Caudate nucleus (tissue), 63 donors: ENCODE measurements at places on chromosomes 2 and 18.

GRCh38 chr2:121721926-121722325 is 14.7 kb downstream of the NIFK start:
- DNase-seq, result no peak

GRCh38 chr2:18837240-18837639 is 247.9 kb upstream of the NT5C1B start:
- no peak for DNase-seq

DNA sequence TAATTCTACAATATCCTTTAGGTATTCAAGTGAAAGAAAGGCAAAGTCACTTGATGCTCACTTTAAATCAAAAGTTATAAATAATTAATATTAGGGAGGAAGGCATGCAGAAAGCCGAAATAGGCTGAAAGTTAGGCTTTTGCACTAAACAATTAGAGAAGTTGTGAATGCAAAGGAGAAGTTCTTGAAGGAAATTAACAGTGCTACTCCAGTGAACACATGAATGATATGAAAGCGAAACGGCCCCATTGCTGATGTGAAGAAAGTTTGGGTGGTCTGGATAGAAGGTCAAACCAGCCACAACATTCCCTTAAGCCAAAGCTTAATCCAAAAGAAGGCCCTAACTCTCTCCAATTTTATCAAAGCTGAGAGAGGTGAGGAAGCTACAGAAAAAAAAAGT is 103.1 kb upstream of the CXCR4 start:
- no peak for DNase-seq

DNA sequence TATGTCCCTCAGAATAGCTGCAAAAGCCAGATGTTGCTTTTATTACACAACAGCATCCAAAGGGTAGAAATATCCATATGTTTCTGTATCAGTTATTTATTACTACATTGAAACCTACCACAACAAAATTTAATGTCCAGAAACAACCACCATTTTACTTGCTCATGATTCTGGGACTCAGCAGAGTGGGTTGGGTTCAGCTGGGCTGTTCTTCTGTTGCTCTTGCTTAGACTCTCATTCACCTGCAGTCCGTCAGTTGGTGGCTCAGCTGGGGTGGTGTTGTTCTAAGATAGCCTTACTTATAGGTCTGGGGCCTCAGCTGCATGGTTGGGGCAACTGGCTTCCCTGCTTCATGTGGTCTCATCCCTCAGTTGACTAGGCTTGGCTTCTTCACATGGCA is 21.7 kb downstream of the AQP4 start:
- no peak for DNase-seq

- DNase-seq, result no peak
Measured at GRCh38 chr18:11482271-11482670, 127.1 kb upstream of the SLC35G4 start.

DNA sequence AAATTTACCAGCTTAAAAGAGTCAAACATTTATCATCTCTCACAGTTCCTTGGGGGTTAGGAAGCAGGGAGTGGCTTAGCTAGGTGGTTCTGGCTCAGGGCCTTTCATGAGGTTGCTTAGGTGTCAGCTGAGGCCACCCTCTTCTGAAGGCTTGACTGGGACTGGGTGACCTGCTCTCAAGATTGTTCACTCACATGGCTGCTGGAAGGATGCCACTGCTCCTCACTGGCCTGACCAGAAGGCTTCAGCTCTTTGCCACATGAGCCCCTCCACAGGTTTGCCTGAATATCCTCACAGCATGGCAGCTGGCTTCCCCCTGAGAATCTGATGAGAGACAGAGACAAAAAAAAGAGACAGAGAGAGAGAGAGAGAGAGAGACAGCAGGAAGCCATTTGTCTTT is 17.3 kb upstream of the RNF152 start:
- DNase-seq, result no peak

GRCh38 chr18:61972389-61973264 is 79.8 kb upstream of the RNF152 start:
- no peak for DNase-seq

DNA sequence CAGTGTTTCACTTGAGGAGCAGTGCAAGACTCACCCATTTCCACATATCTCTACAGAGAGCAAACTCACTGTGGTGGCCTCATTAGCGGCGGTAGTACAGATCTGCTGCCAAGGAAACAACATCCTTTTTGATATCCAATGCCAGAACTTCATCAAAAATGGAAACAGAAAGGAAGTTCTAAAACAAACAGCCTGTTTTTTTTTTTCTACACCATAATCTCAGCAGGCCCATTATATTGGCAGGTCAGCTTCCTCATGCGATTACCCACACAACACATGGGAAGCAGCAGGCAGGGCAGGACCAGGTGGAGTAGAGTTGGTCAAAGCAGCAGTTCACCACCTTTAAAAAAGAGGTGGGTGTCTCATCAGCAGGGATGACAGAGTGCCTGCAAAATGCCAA is 678.9 kb upstream of the CELF4 start:
- DNase-seq, result no peak

DNA sequence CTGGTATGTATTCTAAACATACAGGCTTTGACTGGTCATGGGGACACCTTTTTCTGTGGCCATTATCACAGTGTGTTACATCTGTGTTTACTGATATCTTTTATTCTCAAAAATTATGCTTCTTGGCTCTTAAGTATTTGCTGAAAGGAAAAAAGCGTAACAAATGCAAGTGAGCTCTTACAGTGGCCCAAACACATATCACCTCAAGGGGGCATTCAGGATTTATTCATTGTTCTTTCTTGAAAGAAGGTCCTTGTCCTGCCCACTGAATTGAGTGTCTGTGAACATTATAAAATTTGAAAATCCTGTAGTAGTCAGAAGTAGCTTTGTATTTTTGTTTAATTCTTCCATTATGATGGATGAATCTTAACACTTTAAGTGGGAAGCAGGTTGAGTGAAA is 454.5 kb downstream of the XIRP2 start:
- no peak for DNase-seq
